ENCODE measurements at places on chromosomes 5 and 9. TPM values are rescaled to one million over a fixed set of nuclear protein-coding genes. Genes with fewer than 3 reads are reported as not detected.

The SETX gene
- 21.5 TPM for total RNA-seq

The AHRR gene
- 2.6 TPM for total RNA-seq

The IFNA13 gene
- not detected for total RNA-seq

The PARP8 gene
- total RNA-seq = 0.16 TPM

The KIF12 gene
- total RNA-seq = 2.0 TPM

The CENPK gene
- 33.9 TPM for total RNA-seq

The DNAH5 gene
- 1.4 TPM for total RNA-seq

The FRRS1L gene
- 0.30 TPM for total RNA-seq

The ADCY2 gene
- not detected for total RNA-seq

The ZFR gene
- 75.8 TPM for total RNA-seq

The NEUROG1 gene
- total RNA-seq = not detected

The GPR150 gene
- 0.14 TPM for total RNA-seq

The INSL4 gene
- total RNA-seq = 13.9 TPM

The AMACR gene
- total RNA-seq = 16.5 TPM

The TAS2R1 gene
- total RNA-seq = not detected

The SOX30 gene
- total RNA-seq = 0.06 TPM

The TLX3 gene
- total RNA-seq = not detected

The SLC6A3 gene
- total RNA-seq = 0.15 TPM

The RCL1 gene
- total RNA-seq = 41.9 TPM

The C9orf50 gene
- not detected for total RNA-seq

The NR2F1 gene
- 5.4 TPM for total RNA-seq

The IL9 gene
- total RNA-seq = not detected

The SIT1 gene
- not detected for total RNA-seq

The PCDHGA6 gene
- 0.23 TPM for total RNA-seq

The RORB gene
- total RNA-seq = not detected

The PRRX2 gene
- total RNA-seq = 8.8 TPM

Measured in A549 treated with RU486 at 1 μM for 4 hours (cell line).